ENCODE measurements at places on chromosomes 2 and 18. TPM values are rescaled to one million over a fixed set of nuclear protein-coding genes. Genes with fewer than 3 reads are reported as not detected.

Gene RTP5
- not detected for total RNA-seq

Gene CMPK2
- total RNA-seq = not detected

Gene CCDC141
- not detected for total RNA-seq

Gene GPBAR1
- total RNA-seq = not detected

Gene EML6
- 0.42 TPM for total RNA-seq

Gene ST6GAL2
- 0.23 TPM for total RNA-seq

Gene SCN1A
- not detected for total RNA-seq

Gene ALPG
- total RNA-seq = not detected

Gene WNT6
- not detected for total RNA-seq

Gene VRK2
- total RNA-seq = 30.1 TPM

Gene PPP4R1
- 101 TPM for total RNA-seq

Gene WDPCP
- total RNA-seq = 5.3 TPM

Gene MOGAT1
- not detected for total RNA-seq

Gene KCNG3
- total RNA-seq = not detected

Gene HOXD12
- total RNA-seq = not detected

Gene ANKRD44
- total RNA-seq = 1.3 TPM

Gene PLA2R1
- total RNA-seq = 2.1 TPM

Gene TFPI
- total RNA-seq = 4.4 TPM

Gene FOXI3
- not detected for total RNA-seq

Gene TCF23
- not detected for total RNA-seq

Gene DRC1
- not detected for total RNA-seq

Gene ASXL3
- under 0.01 TPM for total RNA-seq

Gene FHL2
- 67.6 TPM for total RNA-seq

Gene CNRIP1
- total RNA-seq = 0.33 TPM

Gene CYP27C1
- 1.1 TPM for total RNA-seq

Gene SERPINB12
- total RNA-seq = 0.28 TPM

Gene CRYGD
- total RNA-seq = not detected

Gene RAD51AP2
- total RNA-seq = 0.14 TPM

Gene DYNAP
- not detected for total RNA-seq

Gene AQP4
- total RNA-seq = not detected

Gene NTSR2
- total RNA-seq = not detected
